ENCODE measurements at places on chromosomes 13 and 19.

DNA sequence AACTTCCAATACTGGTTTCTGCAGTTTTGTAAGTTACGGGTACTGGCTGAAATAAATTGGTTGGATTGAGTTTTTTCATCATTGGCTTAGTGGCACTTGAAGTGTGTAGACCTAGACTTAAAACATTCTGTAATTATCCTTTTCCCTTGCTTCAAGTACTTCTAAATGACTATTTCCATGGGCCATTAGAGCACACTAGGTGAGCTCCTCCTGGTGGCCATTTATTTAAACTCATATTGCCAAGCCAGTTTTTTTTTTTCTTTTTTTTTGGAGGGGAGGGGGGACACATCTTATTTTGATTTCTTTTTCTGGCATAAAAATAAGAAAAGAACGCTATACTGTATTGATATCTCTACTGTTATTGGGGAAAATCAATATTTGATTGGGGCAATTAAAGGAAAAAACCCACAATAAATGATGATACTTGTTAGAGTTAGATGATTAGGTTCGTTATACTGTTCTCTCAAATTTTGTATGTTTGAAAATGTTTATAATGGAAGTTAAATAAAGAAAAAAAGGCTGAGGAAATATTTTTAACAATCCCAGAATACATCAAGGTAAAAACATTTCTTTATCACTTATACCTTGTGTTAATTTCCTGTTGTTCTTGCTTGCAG lies 82.9 kb downstream of the PDS5B start:
- peak; percentile 47 for DNase-seq

- DNase-seq, result peak; percentile 71
Measured at GRCh38 chr13:43300865-43301264, 277.5 kb downstream of the DNAJC15 start.

- no peak for DNase-seq
Measured at GRCh38 chr19:49415102-49415809, 8.0 kb downstream of the PTH2 start.

DNA sequence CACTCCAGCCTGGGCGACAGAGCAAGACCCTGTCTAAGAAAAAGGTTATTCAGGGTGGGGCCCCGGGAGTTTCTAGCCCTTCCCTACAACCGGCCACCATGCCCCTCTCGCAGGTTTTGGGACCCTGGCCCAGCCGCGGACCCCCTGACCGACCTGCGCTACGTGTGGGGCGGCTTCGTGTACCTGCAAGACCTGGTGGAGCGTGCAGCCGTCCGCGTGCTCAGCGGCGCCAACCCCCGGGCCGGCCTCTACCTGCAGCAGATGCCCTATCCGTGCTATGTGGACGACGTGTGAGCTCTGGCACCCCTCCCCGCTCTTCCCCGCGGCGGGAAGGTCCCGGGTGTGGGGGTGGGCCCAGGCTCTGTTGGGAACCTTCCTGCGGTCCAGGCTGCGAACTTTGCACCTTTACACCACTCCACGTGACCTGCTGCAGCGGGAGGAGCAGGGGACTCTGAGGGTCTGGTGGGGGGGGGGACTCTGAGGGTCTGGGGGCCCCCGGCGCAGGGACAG lies 6.3 kb downstream of the ABCA7 start:
- DNase-seq, result no peak

DNA sequence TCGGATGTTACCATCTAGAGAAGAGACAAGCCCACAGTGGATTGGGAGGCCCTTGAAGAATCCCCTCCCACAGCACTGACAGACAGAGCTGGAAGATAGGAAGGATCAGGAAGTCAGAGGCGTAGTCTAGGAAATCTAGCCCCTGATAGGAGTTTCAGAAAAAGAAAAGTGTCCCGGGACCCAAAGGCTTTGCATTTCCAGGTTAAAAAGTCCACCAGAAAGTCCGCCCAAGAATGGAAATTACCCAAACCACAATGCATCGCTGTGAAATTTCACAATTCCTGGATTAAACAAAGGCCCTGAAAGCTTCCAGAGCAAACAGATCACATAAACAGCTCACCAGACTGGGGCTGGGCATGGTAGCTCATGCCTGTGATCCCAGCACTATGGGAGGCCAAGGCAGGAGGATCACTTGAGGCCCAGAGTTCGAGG lies 146.9 kb downstream of the KDM4B start:
- DNase-seq, result no peak

DNA sequence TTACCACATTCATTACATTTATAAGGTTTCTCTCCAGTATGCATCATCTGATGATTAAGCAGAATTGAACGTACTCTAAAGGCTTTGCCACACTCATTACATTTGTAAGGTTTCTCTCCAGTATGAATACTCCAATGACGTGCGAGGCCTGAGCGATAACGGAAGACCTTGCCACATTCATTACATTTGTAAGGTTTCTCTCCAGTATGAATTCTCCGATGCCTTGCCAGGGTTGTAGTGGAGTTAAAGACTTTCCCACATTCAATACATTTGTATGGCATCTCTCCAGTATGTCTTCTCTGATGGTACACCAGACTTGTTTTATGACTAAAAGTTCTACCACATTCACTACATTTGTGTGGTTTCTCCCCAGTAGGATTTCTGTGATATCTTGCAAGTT lies 16.8 kb upstream of the ZNF432 start:
- DNase-seq, result no peak

All from EL (cell line).